ENCODE measurements at places on chromosomes 12 and 14.

DNA sequence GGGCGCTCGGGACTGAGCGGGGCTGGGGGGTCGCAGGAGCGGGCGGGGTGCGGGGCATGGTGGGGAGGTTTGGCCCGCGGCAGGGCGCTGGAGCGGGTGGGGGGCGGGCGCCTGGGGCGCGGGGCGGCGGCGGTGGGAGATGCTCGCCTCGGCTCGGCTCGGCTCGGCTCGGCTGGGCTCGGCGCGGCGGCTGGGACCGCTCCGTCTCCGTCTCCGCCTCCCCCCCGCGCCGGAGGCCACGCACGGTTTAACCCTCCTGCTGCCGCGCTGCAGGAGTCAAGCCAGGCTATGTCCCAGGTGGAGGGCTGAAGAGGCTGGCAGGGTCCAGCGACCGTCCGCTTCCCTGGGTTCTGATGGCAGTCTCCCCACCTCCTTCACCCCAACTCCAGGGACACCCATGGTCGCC is at the start of gene PIANP:
Gene PIANP (minus strand): TSS at position 170 of the 406 bp plus-strand sequence. CDS start 2,754 bp downstream, outside the sequence.
- DNase-seq, result no peak

DNA sequence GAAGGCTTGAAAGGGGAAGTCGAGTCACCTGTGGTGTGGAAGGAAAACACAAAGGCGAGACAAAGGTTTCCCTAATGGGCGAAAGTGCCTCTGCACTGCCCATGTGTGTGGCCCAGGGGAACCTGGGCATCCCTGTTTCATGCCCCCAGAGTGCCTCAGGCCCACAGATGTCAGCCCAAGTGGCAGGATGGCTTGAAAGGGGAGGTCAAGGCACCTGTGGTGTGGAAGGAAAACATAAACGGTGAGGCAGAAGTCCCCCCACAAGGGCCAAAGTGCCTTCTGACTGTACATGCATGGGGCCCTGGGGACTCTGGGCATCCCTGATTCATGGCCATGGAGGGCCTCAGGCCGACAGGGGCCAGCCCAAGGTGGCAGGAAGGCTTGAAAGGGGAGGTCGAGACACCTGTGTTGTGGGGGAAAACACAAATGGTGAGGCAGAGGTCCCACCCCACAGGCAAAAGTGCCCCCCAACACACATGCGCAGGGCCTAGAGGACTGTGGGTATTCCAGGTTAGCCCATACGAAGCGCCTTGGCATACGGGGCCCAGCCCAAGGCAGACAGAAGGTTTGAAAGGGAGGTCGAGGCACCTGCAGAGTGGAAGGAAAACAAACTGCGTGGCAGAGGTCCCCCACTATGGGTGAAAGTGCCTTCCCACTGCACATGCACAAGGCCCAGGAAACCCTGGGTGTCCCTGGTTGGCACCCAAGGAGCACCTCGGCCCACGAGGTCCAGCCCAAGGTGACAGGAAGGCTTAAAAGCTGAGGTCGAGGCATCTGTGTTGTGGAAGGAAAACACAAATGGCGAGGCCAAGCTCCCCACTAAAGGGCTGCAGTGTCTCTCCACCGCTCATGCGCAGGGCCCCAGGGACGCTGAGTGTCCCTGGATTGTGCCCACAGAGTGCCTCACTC is 382.3 kb downstream of the ALG10 start:
- DNase-seq, result no peak

DNA sequence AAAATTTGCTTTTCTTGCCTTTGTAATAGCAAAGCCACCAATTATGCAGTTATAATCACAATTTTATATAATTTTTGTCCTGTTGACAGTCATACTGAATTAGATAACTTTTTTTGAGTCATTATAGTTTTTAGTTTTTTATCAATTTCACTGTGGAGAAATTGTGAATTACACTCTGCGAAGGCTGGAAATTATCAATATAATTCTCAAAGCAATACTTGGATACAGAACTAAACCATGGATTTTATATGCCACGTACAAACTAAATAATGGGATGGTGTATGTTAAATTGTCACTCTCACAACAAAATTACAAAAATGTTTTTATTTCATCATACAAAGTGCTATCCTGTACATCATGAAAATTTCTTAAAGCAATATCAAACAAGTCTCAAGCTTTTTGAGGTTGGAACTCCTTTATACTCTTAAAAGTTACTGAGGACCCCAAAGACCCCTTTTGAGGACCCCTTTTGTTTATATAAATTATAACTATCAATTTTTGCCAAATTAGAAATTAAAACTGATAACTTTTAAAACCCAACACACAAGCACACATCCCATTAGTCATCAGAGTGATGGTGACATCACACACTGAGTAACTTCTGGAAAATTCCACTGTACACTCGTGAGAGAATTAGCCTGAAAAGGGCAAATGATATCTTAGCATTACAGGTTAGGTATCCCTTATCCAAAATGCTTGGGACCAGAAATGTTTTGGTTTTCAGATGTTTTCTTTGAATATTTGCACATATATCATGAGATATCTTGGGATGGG is 19.8 kb upstream of the AQP2 start:
- DNase-seq, result no peak

DNA sequence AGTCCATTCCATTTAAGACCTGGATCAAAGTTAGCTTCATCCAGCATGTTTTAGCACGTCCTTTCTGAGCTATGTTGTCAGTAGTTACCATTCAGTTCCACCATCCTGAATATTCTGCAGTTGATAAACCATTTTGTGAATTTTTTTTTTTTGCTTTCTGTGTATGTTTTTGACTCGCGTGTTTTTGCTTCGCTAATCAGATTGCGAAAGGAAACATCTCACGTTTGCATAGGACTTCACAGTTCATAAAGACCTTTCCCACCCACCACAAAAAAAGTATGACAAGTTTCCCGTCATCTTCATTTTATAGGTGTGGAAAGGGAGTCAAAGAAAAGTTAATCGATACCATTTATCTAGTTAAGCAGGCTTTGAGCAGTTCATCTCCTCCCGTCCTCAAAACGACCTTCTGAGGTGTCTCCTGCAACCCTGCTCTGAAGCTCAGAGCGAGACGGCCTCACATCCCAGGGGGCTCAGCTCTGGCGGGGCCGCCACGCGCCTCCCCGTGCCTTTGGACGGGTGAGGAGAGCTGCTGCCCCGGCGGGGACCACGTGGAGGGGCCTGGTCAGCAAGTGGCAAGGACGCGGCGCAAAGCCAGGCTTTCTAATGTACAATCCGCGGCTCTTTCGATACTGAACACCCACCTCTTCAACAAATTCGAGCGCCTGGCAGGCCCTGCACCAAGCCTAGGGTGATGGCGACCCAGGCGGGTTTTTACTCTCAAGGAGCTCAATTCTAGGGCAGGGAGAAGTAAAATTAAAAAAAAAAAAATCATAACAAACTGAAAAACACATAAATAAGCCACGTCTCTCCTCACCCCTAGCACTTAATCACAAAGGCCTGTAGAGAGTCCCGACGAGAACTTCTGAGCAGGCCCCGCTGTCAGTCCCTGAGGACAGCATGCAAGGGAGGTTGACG is 988 bp upstream of the TMEM263 start:
- DNase-seq, result no peak

DNA sequence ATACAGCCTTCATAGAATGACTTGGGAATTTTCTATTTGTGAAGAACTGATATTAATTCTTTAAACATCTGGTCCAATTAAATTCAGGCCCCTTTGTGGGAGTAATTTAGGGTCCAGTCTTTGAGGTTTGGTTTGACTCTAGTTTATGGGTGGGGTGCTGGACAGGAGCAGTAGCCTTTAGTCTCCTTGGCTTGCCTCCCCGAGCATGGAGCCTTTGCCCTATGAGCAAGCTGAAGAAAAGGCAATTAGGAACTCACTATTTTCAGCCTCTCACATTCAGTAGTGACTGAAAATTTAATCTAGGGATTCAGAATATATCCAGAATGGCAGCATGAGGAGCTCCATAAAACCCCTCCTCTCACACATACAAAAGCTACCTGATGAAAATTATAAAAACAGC is 161.1 kb downstream of the TRHDE start:
- no peak for DNase-seq

DNA sequence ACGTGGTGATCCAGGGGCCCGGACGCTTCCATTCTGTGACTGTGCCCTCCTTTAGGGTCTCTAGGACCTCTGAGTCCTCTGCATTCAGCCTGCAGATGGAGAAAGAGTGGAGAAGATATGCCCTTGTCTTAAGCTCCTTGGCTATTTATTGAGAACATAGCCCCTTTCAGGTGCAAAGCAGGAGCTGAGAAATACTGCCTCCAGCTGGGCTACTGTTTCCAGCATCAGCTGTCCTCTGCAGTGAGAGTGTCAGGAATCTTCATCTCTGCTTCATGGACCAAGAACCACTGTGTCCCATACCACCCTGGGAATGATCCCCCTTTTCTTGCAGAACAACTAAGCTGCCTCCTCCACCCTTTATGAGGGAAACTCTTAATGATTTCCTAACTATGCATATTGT is 47.8 kb upstream of the CEP83 start:
- no peak for DNase-seq

DNA sequence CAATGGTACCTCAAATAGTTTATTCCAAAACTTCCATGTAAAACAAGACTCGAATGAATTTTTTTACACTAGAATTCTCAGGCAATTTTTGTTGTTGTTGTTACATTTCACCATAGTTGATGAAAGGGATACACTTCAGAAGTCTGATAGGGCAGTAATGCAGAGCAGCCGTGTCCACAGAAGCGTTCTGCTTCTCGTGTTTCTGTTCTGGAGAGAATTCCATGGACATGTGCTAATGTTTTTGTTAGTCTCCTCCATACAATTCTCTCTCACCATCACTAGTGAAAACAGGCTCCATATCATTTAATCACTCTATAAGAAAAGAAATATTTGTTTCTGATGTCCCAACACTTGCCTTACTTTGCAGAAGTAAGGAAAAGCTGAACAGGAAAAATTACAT is 606.1 kb downstream of the SLC16A7 start:
- no peak for DNase-seq

GRCh38 chr12:62841846-62842245 is 93.1 kb downstream of the PPM1H start:
- DNase-seq, result no peak

GRCh38 chr12:54977857-54978256 is 6.7 kb downstream of the TESPA1 start:
- DNase-seq, result no peak

DNA sequence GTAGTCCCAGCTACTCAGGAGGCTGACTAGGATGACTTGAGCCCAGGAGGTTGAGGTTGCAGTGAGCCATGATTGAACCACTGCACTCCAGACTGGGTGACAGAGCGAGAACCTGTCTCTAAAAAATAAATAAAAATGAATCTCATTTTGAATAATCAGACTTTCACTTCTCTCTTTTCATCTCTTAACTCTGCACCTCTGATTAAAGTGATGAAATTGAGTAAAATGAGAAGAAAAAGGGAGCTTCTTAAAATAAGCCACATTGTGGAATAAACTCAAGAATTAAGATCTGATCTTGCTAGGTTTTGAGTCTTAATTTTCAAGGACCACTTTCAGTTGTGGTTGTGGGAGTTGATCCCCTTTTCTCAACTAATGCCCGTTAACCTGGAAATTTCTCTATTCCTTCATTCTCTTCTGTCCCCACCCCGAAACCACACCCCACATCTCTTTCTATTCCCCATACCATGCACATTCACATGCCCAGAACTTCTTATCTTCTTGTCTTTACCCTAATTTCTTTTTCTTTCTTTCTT is 70.9 kb upstream of the ETV6 start:
- no peak for DNase-seq

GRCh38 chr12:48419116-48419935 is 53.0 kb upstream of the ANP32D start:
- DNase-seq, result no peak

DNA sequence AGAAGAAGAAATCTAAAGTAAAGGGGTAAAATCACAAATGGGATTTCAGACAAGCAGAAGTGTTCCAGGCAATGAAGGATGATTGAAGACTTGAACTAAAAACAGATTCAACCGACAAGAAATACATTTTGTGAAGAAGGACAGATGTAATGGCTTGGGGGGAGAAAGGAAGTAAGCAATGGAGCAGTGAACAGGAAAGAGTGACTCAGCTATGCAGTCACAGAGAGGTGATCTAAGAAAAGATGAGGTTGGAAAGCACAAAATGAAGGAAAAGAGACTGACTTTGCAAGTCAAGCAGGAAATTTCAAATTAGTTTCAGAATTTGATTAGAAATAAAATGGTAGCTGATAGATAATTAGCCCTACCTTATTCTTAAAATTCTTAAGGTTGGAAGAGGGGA is 66.5 kb downstream of the PUS7L start:
- no peak for DNase-seq

- no peak for DNase-seq
Observed at GRCh38 chr12:132734206-132734605, 23.6 kb downstream of the PGAM5 start.

GRCh38 chr14:39459795-39460478 is 27.7 kb upstream of the FBXO33 start:
- DNase-seq, result no peak

DNA sequence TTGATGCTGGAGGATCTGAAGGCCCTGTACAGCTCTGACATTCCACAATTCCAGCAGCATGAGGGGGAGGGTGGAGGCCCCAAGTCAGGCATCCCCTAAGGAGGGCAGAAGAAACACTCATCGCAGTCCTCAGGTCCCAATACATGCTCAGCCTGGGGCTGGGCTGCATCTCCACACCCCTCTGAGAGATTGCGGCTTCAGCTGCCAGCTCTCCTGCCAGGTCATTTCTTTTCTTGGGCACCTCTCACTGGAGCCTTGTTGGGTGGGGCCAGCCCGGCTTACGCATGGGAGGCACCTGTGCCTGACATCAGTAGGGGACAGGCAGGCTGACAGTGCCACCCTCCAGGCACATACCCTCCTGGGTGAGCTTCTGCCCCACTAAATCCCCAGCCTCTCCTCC is 89.8 kb downstream of the DICER1 start:
- DNase-seq, result no peak

- no peak for DNase-seq
Observed at GRCh38 chr12:94109160-94109559, 39.2 kb upstream of the PLXNC1 start.

DNA sequence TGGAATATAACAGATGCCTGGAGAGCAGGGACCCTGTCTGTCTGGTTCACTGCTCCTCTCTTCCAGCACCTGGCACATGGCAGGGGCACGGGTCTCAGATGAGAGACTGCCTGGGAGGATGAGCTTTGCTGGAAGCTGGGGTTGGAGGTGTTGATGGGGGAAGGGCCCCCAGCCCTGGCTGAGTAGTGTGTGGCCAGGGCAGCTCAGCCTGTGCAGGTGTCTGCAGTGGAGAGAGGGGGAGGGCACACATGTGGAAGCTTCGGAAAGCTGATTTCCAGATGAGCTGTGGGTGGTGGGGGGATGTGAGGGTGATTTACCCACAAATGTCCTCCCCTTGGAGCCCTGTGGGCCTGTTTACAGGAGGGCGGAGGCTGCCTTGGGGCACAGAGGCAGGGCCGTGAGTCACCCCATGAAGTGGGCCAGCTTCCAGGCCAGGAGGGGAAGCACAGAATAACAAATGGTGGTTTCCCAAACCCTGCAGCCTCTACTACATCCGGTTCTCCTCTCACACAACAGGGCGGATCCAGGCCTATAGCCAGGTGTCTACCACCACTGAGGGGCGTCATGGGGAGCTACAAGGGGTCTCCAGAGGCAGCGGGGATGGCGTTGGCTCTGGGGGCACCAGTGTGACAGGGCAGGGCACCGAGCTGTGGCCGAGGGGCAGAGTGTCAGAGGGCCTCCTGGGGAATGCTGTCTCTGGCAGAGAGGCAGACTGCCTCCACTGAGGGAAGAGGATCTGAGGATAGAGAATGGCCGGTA is 11.0 kb downstream of the KRT7 start:
- DNase-seq, result no peak

- no peak for DNase-seq
Observed at GRCh38 chr12:68378872-68379606, 46.9 kb upstream of the MDM1 start.
